ENCODE measurements at places on chromosomes 2 and 18.

GRCh38 chr2:238897122-238897880 is 49.4 kb downstream of the TWIST2 start:
- no peak for DNase-seq

DNA sequence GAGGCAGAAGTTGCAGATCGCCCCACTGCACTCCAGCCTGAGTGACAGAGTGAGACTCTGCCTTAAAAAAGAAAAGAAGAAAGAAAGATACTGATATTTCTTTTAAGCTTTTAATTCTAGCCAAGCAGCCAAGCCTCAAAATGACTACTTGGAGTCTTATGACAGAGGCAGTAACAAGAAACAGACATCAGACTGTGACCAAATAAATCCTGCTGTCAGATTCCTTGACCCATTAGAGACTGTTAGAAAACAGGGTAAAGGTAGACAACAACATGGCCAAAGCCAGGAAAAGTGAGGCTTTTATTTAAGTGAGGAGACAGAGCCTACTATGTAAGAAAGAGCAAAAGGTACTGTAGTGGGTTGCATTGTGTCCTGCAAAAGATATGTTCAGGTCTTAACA is 83.4 kb upstream of the NARS1 start:
- DNase-seq: no peak

GRCh38 chr2:149743842-149744448 is 156.4 kb upstream of the MMADHC start:
- DNase-seq: no peak

GRCh38 chr2:127887776-127888130 is 2.0 kb upstream of the AMMECR1L start:
- DNase-seq: no peak

DNA sequence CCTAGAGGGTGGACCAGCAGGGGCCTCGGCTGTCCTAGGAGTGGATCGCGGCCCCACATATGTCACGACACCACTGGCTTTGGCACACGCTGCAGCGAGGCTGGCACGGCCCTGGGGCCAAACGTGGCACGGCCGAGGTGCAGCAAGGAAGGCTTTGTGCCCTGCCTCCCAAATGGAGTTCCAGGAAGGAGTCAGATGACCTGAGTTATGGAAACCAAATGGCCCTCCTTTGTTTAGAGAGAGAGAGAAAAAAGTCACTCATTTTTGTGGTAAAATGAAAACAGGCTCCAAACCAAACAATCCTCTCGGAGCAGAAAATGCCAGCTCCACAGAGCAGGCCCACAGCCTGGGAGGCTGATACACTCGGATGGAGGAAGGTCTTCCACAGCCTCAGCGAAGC is 105.6 kb downstream of the ANTXR1 start:
- DNase-seq: no peak

DNA sequence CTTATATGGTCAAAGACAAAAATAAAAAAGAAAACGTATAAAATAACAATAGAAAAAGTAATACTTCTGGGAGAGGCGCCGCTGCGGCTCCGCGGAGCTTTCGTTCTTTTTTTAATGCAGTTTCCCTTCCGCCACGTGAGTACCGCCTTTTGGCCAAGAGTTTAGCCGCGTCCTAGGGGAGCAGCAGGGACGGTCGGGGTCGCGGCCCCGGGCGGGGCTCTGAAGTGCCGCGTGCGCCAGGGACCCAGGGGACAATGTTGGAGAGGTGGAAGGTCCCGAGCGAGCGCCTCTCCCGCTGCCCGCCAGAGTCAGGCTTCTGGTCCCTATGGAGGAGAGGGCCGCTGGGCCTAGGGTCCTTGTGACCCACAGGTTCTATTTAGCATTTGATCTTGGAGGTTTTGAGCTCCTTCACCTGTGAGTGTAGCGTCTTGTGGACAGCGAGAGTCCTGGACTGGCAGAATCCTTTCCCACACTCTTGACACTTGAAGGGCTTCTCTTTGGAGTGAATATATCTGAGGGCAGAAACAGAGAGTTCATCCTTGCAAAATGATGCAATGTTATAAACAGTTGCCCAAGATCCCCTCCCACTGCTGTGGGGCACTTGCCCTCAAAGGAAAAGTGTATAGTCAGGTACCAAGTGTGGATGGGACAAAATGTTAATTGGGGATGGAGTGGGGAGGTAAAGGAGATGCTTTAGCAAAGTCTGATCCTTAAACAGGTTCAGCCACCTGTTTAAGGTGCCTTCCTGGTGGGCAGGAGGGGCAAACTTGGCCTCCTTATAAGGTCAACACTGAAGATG is 6.3 kb downstream of the OSR1 start:
- no peak for DNase-seq

- DNase-seq: no peak
Observed at GRCh38 chr2:77363277-77363676, 158.9 kb downstream of the LRRTM4 start.

- no peak for DNase-seq
Observed at GRCh38 chr18:22698711-22699110, 234.4 kb upstream of the RBBP8 start.

DNA sequence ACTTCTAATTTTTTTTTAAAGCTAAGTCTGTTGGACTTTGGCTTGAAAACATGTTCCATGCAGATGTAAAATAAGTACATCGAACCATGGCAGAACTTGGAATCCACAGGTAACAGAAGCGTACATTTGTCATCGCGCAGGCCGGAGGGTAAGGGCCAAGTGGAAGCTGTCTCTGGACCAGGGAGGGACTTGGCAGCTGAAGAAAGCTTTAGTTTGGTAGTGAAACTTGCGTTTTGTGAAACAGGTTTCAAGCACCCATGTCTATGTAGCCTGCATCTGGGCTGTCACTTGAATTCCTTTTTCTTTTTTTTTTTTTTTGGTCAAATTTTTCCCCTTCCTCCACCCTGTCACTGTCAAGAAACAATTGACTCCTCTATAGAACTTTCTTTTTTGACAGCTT is 20.4 kb downstream of the GRHL1 start:
- no peak for DNase-seq
